HT1080 (cell line): ENCODE measurements at places on chromosomes 3 and 15. TPM values are rescaled to one million over a fixed set of nuclear protein-coding genes. Genes with fewer than 3 reads are reported as not detected.

GRCh38 chr15:40088929-40089755, 19.5 kb downstream of the BMF start:
- no peak for DNase-seq

DNA sequence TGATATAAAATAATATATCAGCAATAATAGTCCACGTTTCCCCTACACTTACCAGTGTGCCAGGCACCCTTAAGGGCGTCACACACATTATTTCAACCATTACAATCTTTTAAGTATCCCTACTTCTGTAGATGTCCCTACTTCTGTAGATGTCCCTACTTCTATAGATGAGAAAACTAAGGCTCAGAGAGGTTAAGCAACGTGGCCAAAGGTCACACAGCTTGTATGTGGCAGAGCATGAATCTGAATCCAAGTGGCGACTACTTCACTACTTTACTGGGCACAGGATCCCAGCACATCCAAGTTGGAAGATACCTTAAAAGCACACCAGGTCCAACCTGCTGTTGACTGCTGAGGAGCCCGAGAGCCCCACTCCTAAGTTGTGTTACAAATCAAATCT, 77.5 kb downstream of the TLE3 start:
- no peak for DNase-seq

GRCh38 chr3:108322352-108322751, 26.0 kb downstream of the HHLA2 start:
- no peak for DNase-seq

DNA sequence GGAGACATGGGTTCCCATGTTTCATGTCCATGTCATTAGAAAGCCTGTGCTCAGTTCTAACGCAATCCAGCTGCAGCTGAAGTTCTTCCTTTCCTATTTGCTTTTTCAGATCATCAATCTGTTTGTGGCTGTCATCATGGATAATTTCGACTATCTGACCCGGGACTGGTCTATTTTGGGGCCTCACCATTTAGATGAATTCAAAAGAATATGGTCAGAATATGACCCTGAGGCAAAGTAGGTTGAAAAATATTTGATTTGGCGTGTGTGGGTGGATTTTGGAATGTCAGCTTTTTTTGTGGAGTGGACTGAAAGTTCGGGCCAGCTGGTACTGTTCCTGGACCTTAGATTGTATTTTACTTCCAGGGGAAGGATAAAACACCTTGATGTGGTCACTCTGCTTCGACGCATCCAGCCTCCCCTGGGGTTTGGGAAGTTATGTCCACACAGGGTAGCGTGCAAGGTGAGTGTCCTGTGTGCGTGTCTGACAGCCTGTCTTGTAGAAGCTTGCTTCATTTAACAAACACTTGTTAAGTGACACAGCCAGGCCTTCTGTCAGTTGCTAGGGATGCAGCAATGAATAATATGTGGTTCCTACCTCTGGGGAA, 69.6 kb downstream of the CHDH start:
- no peak for DNase-seq

DNA sequence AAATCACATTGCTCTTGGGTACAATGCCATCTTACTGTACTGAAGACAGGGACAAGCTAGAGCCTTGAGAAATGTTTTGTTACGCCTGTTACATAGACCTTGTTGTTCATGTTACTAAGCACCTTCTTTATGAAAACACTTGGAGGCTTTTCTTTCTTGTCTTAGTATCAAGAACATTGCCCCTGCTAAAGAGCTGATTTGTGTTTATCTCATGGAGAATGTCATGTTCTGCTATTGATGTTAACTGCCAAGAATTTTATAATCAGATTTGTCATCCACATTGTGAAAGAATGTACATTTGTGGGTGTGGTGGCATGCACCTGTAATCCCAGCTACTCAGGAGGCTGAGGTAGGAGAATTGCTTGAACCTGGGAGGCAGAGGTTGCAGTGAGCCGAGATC, 431.3 kb upstream of the MDFIC2 start:
- DNase-seq, result no peak

HESX1 gene
- total RNA-seq, result 0.20 and 1.3 TPM in 2 replicates

- DNase-seq, result no peak
Measured at GRCh38 chr3:50912746-50913145, 238.0 kb downstream of the DOCK3 start.

GP9 gene
- not detected in 2 replicates for total RNA-seq

DNA sequence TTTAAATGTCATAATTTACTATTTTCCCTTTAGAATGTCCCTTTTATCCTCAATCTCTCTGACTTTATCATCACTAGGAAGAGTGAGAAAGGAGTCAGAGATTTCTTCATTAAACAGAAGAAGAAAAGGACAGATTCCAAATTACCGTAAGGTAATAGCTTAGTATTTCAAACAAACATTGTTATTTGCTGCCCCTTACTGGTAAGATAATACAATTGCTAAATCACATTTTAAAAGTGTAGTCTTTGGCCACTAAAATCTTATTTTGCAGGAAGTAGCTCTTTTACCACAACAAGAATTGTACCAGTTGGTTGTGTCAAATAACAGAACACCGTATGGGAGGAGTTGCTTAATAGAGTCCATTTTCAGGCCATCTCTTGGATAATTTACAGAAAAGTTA, 53.7 kb downstream of the CGGBP1 start:
- DNase-seq, result peak; percentile 18

IL17RB gene
- total RNA-seq, result not detected in 2 replicates

- DNase-seq, result peak; percentile 67
Measured at GRCh38 chr3:44058022-44058867, 183.4 kb upstream of the TOPAZ1 start.

MANF gene
- total RNA-seq, result 115 and 154 TPM in 2 replicates
